ENCODE measurements at places on chromosomes 5 and 9.

- no peak for DNase-seq
Measured at GRCh38 chr5:148541054-148541835, 113.1 kb downstream of the HTR4 start.

GRCh38 chr5:75048457-75048953, 3.9 kb downstream of the GCNT4 start:
- no peak for DNase-seq

- DNase-seq: no peak
Measured at GRCh38 chr5:62341783-62342475, 35.9 kb downstream of the KIF2A start.

DNA sequence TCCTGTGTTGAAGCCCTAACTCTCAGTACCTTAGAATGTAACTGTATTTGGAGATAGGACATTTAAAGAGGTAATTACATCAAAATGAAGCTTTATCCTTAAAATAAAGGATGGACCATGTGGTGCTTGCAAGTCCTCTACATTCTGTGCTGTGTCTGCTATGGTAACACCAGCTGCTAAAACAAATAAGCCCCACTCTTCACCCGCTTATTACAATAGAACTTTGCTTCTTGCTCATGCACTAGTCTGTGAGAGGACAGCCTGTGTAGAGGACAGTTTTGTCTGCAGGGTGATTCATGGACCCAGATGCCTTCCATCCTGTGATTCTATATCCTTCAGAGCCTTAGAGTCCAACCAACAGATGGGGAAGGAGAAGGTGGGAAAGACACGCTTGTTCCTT, 12.5 kb upstream of the IGFBPL1 start:
- DNase-seq: no peak

DNA sequence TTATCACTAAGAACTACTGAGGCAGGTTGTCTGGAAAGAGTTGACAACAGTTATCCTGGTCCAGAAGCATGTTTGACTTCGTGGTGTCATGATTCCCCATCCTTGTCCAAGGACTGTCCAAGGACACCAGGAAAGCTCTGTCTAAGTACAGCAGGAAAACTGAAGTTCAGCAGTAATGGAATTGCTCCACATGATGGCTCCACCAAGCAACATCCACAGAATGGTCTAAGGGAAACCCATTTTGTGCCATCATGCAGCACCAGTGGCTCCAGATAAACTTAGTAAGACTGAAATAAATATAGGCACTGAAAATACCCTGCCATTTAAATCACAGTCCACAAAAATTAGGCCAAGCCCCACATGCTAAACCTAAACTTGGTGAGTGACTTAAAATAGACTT, 192.8 kb downstream of the CDH18 start:
- DNase-seq: no peak
